Neural crest cell (in vitro differentiated cells): ENCODE measurements at places on chromosomes 12 and 14.

GRCh38 chr12:96190413-96191108 is 3.6 kb upstream of the ELK3 start:
- DNase-seq, result no peak

DNA sequence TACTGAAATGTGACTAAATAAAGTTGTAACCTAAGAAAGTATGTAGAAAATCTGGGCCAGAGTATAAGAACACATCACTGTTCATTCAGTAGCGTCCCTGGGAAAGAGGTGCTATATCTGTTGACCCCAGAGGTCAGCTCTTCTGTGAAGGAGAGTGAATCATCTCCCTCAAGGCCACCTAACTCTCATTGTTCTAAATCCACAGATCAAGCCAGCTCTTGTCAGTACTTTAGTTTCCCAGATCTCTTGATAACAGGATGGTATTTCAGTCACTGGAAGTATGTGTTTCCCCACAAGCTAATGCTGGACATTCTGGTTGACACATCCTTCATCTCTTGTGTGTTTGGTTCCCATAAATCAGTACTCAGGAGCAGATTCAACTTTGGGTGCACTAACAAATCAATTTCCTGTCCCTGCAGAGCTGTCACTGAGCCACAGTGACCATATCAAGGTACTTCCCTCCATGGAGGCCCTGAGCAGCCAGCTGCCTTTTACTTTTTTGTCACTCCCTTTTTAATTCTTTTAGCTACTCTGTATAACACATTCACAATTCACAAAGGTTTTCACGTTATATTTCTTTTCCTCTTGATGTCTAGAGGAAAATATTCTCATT is 7.8 kb downstream of the KRT1 start:
- DNase-seq, result no peak

DNA sequence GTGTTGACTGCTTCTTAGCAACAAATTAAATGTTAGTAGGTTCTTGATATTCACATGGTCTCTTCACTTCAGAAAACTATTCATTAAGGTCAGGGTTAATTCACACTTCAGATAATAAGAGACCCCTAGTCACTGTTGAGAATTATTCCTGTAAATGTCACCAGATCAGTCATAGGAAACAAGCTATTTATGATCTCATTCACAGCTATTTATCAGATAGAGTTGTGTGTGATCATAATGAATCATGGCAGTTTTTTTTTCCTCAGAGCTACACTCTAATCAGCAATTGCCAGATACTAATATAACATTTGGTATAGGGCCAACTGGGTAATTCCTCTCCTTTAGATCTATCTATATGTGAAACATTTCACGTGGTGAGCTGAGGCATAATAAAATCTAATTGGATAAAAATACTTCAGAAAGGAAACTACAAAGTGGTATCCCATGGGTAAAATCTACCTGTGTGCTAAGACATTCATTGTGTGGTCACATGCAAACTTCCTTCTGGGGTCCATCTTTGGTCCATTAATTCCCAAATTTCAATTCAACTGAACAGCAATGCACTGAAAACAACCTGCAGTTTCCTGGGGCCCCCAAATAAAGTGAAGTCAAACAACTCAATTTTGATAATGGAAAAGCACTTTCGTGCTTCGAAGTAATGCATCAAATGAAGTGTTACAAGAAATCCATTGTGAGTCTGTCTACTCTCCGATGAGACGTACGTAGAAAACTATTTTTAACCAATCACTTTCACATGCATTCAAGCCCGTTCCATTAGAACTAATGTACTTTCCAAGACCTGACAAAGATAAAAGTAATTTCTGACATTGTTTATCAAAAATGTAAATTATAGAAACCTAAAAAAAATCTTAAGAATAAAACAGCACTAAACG is 197.0 kb downstream of the ACSS3 start:
- no peak for DNase-seq

GRCh38 chr14:76595266-76595665 is 166.0 kb upstream of the VASH1 start:
- no peak for DNase-seq

DNA sequence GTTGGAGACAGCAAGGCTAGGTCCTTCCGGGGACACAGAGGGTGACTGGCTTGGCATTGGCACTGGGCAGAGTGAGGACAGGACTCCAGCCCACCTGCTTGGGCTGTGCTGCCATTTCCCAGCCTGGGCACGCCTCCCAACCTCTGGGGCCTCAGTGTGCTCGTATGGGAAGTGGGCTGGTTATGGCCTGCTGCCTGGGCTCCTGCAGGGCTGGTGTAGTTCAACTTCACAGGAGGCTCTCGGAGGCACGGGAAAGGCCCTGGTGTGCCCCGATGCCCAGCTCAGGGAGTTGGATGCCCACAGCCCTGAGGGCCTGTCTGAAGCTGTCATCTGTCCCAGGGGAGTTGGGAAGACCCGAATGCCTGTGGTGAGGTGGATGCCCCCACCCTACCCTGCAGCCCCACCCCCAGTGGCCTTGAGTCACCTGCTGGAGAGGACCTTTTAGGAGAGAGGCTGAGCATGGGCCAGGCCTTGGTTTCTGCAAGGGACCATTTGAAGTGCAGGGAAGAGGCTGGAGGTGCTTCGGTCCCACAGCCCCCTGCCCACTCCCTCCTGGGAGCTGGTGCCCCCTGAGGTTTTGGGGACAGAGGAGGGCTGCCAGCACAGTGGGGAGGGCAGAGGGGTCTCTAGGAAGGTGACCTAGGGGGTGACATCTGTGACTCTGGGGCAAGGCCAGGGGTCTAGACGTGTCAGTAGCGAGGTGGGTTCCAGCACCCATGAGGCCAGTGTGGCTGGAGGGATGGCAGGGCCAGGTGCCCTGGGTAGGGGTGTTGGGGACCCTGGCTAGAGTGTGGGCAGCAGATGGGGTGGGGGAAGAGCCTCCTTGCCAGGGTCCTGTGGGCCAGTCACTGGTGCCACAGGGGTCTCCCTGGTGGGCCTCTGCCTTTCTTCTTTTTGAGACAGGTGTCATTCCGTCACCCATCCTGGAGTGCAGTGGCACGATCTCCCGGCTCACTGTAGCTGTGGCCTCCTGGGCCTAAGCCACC is 9.1 kb downstream of the ULK1 start:
- no peak for DNase-seq

GRCh38 chr14:105168496-105168978 is at the start of gene JAG2:
TSS of gene JAG2 (minus strand) at chr14:105168776. CDS start at chr14:105168420, 356 bp downstream.
- no peak for DNase-seq

- DNase-seq, result peak; percentile 33
Observed at GRCh38 chr12:3199551-3200031, 122.4 kb downstream of the TSPAN9 start.

DNA sequence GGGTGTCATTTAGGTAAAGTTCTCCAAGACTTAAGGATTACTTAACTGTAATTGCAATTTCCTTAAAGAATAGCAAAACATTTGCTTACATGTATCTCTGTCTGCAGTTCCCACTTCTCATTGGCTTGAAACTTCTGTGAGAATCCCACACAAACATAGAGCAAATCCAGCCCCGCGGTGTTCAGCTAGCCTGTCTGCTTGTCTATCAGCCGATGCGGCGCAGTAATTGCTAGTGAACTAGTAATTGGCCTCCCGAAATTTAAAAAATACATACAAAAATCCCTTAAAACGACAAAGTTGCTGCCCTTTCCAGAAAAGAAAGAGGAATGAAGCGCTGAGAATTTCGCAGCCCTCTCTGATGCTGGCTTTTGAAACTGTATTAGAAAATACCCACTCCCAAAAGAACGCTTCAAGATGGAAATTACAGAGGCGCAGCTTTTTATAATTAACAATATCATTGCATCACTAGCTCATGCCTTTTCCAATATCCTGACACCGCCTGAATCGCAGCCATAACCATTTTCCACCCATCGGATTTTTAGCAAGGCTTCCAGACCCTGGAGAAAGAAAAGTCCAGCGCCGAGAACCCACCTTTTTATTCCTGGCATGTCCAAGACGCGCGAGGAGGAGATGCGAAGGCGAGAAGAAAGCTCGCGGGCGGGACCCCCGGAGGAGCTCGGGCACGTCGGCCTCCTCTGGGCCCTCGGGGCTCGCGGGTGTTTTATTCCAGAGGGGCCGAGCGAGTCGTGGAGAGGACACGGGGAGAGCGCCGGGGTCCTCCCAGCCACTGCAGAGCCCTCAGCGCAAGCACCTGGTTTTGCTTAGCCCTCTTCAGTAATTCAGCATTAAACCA is 646 bp downstream of the FBLN5 start:
- DNase-seq, result no peak

GRCh38 chr14:44339862-44340261 is 167.2 kb downstream of the FSCB start:
- no peak for DNase-seq

GRCh38 chr14:57863471-57863870 is 2.4 kb downstream of the SLC35F4 start:
- no peak for DNase-seq

- DNase-seq, result no peak
Observed at GRCh38 chr12:124481772-124482566, 85.4 kb downstream of the NCOR2 start.

- DNase-seq, result no peak
Observed at GRCh38 chr12:9796346-9796745, 30.9 kb upstream of the KLRF1 start.

- DNase-seq, result no peak
Observed at GRCh38 chr12:11981121-11981733, 89.5 kb upstream of the BCL2L14 start.

DNA sequence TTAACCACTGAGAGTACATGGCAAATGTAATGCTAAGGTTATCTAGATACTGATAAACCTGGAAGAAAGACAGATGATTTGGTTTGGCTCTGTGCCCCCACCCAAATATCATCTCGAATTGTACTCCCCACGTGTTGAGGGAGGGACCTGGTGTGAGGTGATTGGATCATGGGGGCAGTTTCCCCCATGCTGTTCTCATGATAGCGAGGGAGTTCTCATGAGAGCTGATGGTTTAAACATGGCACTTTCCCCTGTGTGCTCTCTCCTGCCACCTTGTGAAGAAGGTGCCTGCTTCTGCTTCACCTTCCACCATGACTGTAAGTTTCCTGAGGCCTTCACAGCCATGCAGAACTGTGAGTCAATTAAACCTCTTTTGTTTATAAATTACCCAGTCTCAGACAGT is 14.2 kb downstream of the NOXRED1 start:
- DNase-seq, result no peak

- no peak for DNase-seq
Observed at GRCh38 chr12:22046968-22047390, 961 bp downstream of the CMAS start.

- DNase-seq, result no peak
Observed at GRCh38 chr14:95255013-95255412, 64.7 kb downstream of the CLMN start.

- DNase-seq, result no peak
Observed at GRCh38 chr12:2680676-2681039, 114.1 kb upstream of the FKBP4 start.

- no peak for DNase-seq
Observed at GRCh38 chr14:85223667-85224066, 306.3 kb upstream of the FLRT2 start.

GRCh38 chr12:43284486-43285158 is 267.4 kb downstream of the ADAMTS20 start:
- DNase-seq, result no peak

- no peak for DNase-seq
Observed at GRCh38 chr14:66088656-66089055, 397.5 kb upstream of the CCDC196 start.

DNA sequence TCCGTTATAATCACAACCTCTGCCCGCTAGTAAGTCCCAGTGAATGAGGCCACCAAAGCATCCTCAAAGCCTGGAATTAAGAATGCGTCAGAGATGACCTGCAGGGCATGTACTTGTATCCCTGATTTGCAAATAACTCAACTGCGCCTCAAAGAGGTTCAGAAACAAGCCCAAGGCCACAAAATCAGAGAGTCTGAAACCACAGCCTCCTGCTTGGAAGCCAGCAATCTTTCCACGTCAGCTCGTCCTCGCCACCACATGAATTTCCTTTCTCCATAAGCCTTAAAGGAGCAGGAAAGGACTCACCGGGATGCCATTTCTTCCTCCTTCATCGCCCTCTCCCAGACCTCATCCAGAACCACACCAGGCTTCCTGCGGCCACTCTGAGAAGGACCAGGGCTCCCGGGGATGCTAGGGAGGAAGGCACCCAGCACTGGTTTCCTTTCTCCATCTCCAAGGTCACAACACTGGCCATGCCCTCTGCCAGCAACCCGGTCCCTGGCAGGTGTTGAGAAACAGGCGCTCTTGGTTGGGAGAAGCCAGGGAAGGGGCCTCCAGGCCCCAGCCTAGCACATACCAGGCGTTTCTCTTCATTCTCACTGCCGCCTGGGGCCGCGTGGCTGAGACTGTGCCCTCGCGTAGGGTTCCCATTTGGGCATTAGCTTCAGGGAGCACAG is 191.2 kb upstream of the DIO3 start:
- no peak for DNase-seq

- DNase-seq, result peak; percentile 14
Observed at GRCh38 chr12:14723763-14724162, 27.4 kb upstream of the GUCY2C start.

DNA sequence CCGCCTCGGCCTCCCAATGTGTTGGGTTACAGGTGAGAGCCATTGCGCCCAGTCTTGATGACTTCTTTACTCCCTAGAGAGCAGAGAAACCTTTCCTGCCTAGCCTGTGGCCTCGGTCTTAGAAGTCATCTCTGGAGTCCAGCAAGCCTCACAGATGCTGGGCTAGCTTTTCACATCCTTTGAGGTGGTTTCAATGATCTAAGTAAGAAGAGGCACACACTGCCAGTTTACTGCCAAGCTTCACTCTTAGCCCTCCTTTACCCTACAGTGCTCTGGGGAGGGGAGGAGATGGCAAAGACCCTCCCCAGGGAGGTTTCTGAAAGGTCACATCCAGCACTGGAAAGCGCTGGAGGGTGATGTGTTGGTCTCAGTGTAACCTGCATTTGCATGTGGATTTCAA is 304.8 kb downstream of the PCNX1 start:
- DNase-seq, result no peak

DNA sequence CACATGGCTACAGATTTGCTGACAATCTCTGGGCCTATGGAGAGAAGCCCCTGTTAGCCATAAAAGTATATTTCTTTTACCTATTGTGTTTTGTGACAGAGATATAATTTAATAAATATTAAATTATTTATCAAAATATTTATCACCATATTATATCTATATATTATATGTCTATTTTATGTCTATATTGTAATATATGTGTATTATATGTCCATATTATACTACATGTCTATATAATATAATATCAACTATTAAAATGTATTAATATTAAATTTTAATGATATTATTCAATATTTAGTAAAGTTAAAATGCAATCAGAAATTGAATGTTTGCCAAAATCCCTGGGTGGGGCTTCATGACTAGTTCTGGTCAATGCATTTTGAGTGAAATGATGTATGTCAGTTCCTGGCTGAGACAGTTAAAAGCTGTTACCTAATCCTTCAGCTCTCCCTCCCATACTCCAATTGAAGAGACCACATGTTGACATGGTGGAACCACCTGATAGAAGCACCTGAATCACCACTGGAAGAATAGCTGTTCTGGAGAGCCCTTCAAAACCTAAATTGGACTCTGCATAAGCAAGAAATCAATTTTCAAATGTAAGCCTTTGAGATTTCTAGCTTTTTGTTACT is 357.3 kb upstream of the DDHD1 start:
- no peak for DNase-seq

GRCh38 chr14:67986131-67986841 is 166.7 kb downstream of the RAD51B start:
- DNase-seq, result no peak
